ENCODE measurements at places on chromosomes 6 and 20.

- no peak for DNase-seq
These were observed 74.6 kb upstream of the L3MBTL3 start for GRCh38 chr6:129943637-129944271.

DNA sequence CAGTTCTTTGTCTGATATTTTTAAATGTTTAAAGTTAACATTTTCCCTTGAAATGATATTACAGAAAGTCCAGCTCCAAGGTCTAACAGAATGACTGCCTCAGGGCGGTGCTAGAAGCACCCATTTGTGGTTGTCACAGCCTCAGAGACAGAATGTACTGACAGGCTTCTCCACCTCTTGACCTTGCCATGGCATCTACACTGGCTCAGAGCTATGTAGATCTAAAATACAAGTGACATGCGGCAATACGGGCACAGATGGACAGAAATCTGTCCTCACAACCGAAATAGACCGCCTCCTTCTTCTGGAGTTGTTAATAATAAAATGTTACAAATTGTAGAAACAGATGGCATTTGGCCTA, 167.2 kb upstream of the THEMIS start:
- DNase-seq, result no peak

GRCh38 chr6:35181933-35182612, 31.7 kb upstream of the SCUBE3 start:
- no peak for DNase-seq

GRCh38 chr6:12113190-12113577, 101.1 kb downstream of the HIVEP1 start:
- no peak for DNase-seq

DNA sequence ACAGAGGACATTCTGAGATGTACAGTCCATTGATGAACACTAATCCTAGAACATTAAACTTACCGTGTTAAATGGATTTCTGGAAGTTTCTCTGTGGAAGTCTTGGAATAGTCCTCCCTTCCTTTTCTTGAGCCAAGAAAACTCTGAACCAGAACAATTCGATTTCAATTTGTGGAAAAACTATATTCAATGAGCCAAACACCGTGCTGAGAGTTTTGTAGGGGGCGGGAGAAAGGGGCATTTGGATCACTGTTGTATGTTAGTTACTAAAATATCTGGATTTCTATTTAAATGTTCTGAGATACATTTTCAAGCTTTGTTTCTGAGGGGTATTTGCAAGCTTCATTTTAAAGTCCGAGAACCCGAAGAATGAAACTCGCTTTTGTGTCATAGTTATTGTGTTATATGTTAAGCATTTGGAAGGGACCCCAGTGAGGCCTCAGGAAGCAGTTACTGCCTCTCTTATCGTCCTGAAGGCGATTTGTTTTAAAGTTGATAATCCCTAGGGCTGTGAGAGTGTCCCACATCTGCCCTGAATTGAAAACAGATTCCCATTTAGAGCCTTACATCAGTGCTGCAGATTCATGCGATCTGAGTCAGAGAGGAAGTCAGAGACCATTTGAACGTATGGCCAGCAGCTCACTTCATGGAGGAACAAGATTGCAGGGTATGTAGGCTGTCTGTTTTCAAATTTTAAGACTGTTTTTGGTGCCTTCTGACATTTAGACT, 70.8 kb upstream of the SASH1 start:
- DNase-seq, result no peak

GRCh38 chr6:144315226-144315980, 30.3 kb downstream of the UTRN start:
- no peak for DNase-seq

GRCh38 chr6:169385237-169385880, 131.7 kb upstream of the THBS2 start:
- no peak for DNase-seq

DNA sequence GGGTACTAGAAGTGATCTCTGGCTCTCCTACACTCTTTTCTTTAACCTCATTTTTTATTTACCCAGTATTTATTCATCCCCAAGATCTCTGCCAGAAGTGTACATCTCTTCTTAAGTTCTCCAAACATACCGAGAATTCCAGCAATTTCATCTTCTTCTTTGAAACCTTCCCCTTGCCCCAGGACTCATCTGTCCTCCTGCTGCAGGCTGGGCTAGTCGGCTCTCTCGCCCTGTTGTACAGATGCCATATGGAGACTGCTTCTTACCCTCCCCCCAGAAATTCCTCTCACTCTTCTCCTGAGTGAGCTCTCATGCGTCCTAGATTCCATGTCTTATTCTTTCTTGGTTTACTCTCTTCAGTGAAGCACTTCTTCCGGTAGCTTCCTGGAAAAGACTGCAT, 21.9 kb upstream of the PNRC1 start:
- no peak for DNase-seq

GRCh38 chr6:106473812-106474211, 113.3 kb downstream of the CRYBG1 start:
- no peak for DNase-seq

DNA sequence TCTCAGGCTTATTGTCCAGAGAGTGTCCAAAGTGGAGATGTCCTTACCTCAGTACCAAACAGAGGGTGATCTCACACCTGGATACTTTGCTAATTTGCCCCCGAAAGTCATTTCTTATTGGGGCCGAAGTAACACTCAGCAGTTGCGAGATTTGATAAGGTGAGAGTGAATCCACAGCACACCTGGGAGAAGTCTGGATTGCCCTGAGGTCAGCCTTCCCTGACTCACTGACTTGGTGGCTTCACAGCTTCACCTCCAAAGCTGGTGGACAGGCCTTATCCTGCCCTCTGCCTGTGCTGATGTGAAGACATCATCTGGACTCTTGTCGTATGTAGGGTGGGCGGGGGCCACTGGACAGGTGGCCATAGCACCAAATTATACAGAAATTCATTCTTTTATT, 101.9 kb upstream of the ARMC2 start:
- DNase-seq, result no peak

- DNase-seq, result no peak
These were observed 772.8 kb upstream of the GJE1 start for GRCh38 chr6:141359953-141360352.

DNA sequence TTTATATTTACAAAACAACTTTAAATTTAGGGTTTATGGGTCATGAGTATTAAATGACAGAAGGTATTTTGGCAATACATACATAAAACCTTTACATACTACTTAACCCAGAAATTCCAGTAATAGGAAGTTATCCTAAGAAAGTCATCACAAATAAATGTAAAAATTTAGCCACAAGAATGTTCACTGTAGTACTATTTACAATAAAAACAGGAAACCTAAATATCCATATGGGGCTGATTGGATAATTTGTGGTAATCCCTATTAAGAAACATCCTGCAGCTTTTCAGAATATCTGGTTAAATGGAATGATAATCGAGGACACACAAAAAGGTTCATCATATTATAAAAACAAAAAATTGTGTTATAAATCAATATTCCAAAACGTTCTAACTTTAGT, 44.4 kb downstream of the TRAM2 start:
- no peak for DNase-seq

DNA sequence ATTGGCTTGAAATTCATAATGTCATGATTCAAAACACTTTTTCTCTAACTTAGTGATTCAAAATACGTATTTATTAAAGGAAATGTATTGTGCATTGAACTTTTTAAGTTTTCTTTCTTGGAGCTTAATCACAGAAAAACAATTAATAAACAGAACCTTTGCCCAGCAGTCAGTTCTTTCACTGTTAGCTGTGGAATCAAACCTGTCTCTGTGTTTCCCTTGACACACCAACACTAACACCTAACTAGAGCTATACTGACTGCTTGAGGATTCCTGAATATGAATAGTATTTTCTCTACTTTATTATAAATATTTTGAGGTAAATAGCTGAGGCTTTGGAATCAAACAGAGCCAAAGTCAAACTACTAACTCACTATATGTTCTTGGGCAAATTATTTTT, 296.4 kb downstream of the HIVEP2 start:
- DNase-seq, result no peak

DNA sequence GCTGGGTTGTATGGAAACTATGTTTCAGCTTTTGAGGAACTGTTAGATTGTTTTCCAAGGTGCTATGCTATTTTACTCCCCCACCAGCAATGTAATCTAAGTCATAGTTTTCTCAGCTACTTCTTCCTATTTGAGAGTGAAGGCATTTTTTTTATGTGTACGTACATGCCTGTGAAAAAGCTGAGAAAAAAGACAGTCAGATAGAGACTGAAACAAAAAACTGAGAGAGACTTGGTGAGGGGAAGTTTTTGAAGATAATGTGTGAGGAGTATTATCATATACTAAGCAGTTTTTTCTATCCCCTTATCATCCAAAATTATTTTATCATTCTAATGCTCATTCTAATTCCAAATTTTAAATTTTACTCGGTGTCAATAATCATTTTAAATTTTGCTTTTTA, 780.0 kb downstream of the BCKDHB start:
- no peak for DNase-seq

DNA sequence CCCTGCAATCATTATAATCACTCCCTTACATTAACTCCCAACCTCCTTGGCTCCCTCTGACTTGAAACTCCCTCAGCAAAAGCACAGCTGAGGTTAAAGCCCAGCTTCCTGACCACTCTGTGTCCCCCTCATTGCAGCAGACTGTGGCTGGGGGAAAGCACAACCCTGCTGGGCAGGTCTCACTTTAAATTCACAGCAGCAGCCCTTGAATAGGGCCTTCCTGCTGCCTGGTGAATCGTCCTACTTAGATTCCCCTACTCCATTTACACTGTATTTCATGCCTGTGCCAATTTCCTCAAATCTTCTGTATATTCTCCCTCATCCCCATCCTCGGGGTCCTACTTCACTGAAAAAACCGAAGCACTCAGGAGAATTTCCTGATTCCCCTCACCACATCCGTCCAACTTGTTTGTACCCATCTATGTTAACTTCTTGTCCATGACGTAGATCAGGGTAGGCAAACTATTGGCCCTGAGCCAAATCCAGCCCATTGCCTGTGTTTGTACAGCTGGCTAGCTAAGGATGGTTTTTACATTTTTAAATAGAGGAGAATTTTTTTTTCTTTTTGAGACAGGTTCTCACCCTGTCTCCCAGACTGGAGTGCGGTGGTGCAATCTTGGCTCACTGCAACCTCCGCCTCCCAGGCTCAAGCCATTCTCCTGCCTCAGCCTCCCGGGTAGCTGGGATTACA, 31.5 kb upstream of the GCM1 start:
- no peak for DNase-seq

- DNase-seq, result no peak
These were observed 318.0 kb downstream of the GRIK2 start for GRCh38 chr6:101711518-101711917.

DNA sequence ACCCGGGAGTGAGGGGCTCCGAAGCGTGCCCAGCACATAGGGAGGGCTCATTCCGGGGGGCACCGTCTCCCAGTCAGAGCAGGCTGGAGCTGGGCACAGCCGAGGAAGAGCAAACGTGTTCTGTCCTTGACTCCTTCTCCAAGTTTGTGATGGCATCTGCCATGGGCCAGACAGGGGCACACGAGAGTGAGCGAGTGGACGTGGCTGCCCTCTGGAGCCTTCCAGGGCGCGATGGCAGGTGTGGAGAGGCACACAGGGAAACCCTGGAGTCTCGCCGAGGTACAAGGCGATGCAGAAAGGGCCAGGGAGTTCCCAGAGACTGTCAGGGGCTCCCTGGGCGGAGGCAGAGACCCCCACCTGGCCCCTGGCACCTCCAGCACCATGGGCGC, 9.9 kb upstream of the GATA5 start:
- DNase-seq, result no peak

- no peak for DNase-seq
These were observed 158.1 kb downstream of the QKI start for GRCh38 chr6:163572612-163573011.

GRCh38 chr6:30700340-30700739, 9.6 kb upstream of the NRM start:
- DNase-seq, result no peak

- no peak for DNase-seq
These were observed 46.4 kb upstream of the LAMP5 start for GRCh38 chr20:9467995-9468394.

DNA sequence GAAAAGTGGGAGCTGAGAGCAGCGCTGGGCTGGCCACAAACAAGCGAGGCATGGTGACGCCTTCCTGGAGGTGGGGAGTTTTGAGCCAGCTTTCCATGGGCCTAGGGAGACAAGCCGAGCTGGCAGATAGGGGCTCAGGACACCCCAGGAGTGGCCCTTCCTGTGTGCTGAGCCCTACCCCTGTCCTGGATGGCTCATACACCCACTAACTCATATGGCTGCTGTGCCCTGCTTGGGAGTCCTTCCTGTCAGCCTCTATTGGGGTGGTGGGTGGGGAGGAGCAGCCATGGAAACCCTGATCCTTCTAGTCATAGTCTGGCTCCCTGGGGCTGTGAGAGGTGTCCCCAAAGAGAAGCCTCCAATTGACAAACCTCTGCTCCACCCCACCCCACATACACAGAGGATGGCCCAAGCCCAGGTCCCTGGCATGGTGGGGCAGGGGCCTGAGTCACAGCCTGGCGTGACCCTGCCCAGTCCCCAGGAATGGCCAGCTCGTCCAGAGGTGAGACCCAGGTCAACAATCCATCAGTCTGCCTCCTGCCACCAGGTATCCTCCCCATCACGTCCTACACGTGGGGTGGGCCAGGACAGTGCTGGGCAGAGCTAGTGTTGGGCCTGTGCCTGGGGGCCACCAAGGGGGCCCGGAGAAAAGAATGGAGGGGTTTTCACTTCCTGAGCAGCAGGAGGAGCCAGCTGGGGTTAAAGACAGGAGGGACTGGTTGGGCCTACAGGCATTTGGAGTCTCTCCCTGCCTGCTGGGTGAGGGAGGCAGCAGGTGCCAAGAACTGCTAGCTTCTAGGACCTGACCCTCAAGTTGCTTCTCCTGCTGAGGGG, 52.2 kb downstream of the MRPL14 start:
- no peak for DNase-seq

DNA sequence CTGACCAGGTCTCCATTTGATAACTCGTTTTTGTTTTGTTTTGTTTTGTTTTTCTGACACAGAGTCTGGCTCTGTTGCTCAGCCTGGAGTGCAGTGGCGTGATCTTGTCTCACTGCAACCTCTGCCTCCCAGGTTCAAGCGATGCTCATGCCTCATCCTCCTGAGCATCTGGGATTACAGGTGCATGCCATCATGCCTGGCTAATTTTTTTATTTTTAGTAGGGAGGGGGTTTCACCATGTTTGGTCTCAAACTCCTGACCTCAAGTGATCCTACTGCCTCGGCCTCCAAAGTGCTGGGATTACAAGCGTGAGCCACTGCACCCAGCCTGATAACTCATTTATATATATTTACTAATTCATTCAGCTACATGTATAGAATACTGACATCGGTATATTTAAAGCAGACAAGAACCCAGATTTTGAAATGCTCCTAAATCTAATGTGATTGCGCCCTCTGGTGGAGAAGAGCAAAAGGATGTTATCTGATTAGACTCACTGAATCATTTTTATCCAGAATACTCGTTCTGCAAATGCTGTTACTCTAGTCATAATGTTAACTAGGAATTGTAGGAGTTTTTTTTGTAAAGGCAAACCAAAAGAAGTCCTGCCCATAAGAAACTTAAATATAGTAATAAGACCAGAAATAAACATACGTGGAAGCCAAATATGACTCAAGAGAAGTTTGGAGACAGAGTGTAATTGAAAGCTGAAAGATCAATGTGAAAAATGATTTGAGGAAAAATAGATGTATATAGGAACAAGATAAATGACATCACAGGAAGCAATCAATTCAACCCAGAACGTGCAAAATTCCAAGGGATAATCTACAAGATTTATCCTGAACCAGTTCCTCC, 5.3 kb upstream of the COL12A1 start:
- peak; percentile 37 for DNase-seq

GRCh38 chr6:131023834-131024504, 39.1 kb downstream of the EPB41L2 start:
- no peak for DNase-seq

- DNase-seq, result no peak
These were observed 29.4 kb upstream of the KIAA1586 start for GRCh38 chr6:57017069-57017468.

GRCh38 chr6:50722829-50723554, 9.7 kb downstream of the TFAP2D start:
- no peak for DNase-seq

Data from CD8-positive, alpha-beta memory T cell (primary cell).